ENCODE measurements at places on chromosomes 7 and 10. TPM values are rescaled to one million over a fixed set of nuclear protein-coding genes. Genes with fewer than 3 reads are reported as not detected.

GRCh38 chr7:102264367-102264891, 22.2 kb upstream of the SH2B2 start:
- no peak for DNase-seq
- H3K27ac ChIP-seq = no peak overlapping the region
- H3K27me3 ChIP-seq = no peaks in the 10 kb centered on the region
- no peak overlapping the region for H3K4me3 ChIP-seq
- H3K4me1 ChIP-seq = no peaks in the 10 kb centered on the region

DNA sequence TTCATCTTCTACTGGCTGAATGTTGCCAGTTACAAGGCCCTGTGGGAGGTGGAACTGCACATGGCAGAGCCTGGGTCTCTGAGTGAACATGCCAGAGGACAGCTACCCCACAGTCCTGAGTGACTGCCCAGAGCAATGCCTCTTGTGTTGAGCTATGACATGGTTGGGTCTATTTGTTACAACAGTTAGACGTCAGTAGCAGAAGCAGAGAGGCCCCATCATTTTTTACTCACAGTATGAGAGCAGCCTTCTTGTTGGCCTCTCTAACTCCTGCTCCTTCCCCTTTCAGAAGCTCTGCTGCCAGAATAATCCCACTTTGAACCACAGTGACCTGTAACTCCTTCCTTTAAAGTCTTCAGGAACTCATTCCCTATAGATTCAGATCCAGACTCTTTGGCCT, 30.8 kb upstream of the NRP1 start:
- no peak overlapping the region for H3K27ac ChIP-seq
- no peaks in the 10 kb centered on the region for H3K36me3 ChIP-seq
- H3K4me1 ChIP-seq = no peaks in the 10 kb centered on the region
- no peak for DNase-seq
- no peaks in the 10 kb centered on the region for H3K27me3 ChIP-seq

GNAT3 gene
- not detected for total RNA-seq

- peaks cover 9% of the 10 kb centered on the region for H3K27me3 ChIP-seq
- no peak overlapping the region for H3K27ac ChIP-seq
- H3K4me3 ChIP-seq = no peak overlapping the region
- DNase-seq = no peak
- H3K4me1 ChIP-seq = no peaks in the 10 kb centered on the region
- no peaks in the 10 kb centered on the region for H3K36me3 ChIP-seq
Measured at GRCh38 chr7:299169-299568, 9.2 kb downstream of the FOXL3 start.

DNA sequence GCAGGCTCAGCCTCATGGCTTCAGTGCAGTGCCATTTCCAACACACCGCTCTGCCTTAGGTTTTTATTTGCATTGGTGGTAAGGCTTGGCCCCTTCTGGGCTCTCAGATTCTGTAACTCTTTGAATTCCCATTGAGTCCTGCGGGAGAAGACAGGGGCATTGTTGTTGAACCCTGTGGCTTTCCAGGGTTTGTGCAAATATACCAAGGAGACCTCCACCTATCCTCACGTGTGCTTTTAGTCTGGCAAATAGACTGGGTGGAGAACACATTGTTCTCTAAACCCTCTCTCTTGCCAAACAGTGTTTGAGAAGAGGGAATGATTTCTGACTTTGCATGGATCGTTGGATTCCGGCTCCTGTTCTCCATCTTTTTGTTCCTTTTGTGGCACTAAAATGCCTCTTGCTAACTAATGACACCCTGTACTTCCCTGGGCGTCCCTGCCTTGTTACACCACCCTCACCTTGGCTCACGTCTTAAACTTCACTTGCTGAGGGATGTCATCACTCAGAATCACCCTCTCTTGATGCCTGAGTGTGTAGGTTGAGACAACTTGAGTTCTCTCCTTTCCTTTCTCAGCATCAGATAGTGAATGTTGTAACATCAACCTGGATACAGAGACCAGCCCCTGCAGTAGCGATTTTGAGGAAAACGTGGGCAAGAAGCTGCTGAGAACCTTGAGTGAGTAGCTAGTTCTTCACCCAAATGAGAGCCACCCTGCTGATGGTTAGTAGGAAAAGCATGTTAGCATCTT, 40.5 kb downstream of the GOT1 start:
- H3K4me3 ChIP-seq = no peak overlapping the region
- no peak overlapping the region for H3K27ac ChIP-seq
- H3K4me1 ChIP-seq = peaks cover 4% of the 10 kb centered on the region
- no peak for DNase-seq
- H3K36me3 ChIP-seq = no peaks in the 10 kb centered on the region

DNA sequence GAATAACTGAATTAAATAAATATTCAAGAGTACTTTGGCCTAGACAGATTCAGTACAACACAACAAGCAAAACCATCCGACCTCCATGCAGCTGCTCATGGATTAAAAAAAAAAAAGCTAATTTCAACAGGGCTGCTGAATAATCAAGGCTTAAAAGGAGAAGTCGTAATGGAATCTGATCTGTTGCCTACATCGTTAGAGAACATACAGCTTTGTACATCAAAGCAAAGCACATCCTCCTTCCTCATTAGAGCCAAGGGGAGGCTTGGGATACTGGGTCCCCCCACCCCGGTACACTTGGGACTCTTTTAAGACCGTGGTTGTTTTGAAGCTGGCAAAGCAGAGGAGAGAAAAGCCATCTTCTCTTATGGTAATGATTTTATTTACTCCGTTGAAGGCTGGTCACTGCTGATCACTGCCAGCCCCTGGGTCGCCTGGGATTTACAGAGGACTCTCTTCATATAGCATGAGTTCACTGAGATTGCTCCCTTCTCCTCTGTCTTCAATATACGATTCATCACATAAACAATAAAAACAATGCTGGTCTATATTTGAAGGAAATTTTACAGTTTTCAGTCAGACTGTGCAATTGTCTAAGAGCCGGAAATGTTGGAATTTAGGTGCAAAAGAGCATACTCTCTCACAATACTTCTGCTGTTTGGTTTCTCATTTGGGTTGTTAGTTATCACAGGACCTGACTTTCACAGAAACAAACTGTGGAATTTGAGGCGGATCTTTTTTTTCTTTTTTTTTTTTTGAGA, 148.8 kb downstream of the FAM107B start:
- H3K36me3 ChIP-seq = no peaks in the 10 kb centered on the region
- DNase-seq = no peak
- no peak overlapping the region for H3K4me3 ChIP-seq
- H3K27me3 ChIP-seq = no peaks in the 10 kb centered on the region
- H3K27ac ChIP-seq = no peak overlapping the region
- H3K4me1 ChIP-seq = no peaks in the 10 kb centered on the region

GRCh38 chr10:132783165-132783939, 2.6 kb downstream of the NKX6-2 start:
- H3K36me3 ChIP-seq = peaks cover 17% of the 10 kb centered on the region
- no peak overlapping the region for H3K4me3 ChIP-seq
- H3K27ac ChIP-seq = no peak overlapping the region
- DNase-seq = no peak
- peaks cover 7% of the 10 kb centered on the region for H3K4me1 ChIP-seq
- H3K27me3 ChIP-seq = peaks cover 14% of the 10 kb centered on the region

GRCh38 chr10:80204677-80205476, 460 bp downstream of the ANXA11 start:
- peak overlapping the region; percentile 86 for H3K4me3 ChIP-seq
- peak; percentile 27 for DNase-seq
- H3K27ac ChIP-seq = peak overlapping the region; percentile 49
- H3K4me1 ChIP-seq = peaks cover 60% of the 10 kb centered on the region
- peaks cover 21% of the 10 kb centered on the region for H3K36me3 ChIP-seq
- no peaks in the 10 kb centered on the region for H3K27me3 ChIP-seq

GRCh38 chr7:154759989-154760388, 242.9 kb downstream of the PAXIP1 start:
- H3K36me3 ChIP-seq = no peaks in the 10 kb centered on the region
- no peaks in the 10 kb centered on the region for H3K27me3 ChIP-seq
- no peaks in the 10 kb centered on the region for H3K4me1 ChIP-seq

All from CD4-positive, alpha-beta T cell (primary cell).